ENCODE measurements at places on chromosomes 6 and 20.

DNA sequence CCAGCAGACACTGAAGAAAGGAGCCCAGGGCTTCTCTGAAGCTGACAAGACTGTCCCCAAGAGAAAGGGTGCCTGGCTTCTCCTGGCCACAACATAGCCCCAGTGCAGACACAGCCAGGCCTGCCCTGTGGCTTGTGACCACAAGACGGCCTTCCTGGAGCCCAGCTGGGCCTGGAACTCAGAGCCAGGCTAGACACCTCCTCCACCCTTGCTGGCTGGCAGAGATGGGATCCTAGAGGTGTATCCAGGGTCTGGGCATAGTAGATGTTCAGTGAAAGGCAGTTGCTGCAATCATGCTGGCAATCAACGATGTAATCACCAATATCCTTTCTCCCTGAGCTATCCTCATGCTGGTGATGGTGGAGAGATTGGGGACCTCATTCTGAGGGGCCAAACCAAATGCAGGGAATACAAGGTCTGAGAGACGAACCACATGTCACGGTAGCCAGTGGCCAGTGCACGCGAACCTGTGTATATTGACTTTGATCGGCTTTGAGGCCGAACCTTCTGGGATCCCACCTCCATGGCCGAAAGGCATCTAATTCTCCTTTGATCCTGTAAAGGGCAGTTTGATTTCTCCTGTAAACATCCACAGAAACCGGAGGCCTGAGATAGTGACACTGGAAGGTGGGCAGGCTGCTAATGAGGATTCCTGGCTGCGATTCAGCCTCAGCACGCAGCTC, 115.2 kb downstream of the PSMB1 start:
- no peak for DNase-seq

- DNase-seq: no peak
Measured at GRCh38 chr20:46332373-46333160, 24.3 kb upstream of the CDH22 start.

DNA sequence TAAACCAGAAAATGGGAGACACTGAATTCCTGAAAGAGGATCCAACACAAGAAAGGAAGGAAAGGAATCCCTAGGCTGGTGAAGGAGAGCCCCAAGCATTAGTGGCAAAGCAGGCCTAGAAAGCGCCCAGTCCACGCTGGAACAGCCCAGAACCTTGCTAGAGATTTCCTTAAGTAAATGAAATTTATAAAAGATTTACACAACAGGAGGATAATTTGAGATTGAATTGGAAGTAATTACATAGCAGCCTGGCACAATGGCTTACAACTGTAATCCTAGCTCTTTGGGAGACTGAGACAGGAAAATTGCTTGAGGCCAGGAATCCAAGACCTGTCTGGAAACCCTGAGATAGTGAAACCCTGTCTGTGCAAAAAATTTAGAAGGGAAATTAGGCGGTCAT, 26.8 kb upstream of the C20orf144 start:
- DNase-seq: no peak

GRCh38 chr20:34941226-34941625, 14.4 kb downstream of the GSS start:
- DNase-seq: no peak

GRCh38 chr20:44309763-44310663, 989 bp downstream of the FITM2 start:
- DNase-seq: no peak

GRCh38 chr6:108592371-108593337, 31.9 kb downstream of the FOXO3 start:
- DNase-seq: no peak

GRCh38 chr20:62030834-62031434, 34.7 kb downstream of the TAF4 start:
- DNase-seq: no peak

DNA sequence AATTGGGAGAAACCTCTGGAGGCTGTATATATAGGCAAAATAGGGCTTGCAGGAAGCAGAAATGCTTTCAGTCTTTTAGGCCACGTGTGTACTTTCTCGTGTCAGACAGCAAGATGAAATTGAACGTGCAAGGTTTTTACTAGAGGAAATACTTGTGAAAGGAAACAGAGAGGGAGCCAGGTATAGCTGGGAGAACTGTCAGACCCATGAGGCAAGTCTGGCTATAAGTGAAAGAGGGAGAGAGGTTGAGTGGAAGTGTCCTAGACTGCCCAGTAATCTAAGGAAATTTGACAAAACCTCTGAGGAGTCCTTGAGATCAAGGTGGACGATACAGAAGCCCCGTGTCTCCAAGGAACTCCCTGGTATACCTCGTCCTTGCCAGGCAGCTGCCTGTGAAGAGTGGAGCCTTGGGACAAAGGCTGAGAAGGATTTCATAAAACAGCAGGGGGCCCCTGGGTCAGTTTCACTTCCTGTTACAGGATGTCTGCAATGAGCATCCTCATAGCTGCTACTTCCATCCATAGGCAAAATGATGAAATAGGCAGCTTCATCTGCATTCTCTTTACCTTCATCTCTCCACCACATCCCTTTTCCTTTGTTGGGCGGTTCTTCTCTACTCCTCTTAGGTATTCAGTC, 114.4 kb upstream of the MAP3K7 start:
- DNase-seq: no peak

GRCh38 chr6:155341130-155341828, 27.0 kb upstream of the TFB1M start:
- DNase-seq: no peak

DNA sequence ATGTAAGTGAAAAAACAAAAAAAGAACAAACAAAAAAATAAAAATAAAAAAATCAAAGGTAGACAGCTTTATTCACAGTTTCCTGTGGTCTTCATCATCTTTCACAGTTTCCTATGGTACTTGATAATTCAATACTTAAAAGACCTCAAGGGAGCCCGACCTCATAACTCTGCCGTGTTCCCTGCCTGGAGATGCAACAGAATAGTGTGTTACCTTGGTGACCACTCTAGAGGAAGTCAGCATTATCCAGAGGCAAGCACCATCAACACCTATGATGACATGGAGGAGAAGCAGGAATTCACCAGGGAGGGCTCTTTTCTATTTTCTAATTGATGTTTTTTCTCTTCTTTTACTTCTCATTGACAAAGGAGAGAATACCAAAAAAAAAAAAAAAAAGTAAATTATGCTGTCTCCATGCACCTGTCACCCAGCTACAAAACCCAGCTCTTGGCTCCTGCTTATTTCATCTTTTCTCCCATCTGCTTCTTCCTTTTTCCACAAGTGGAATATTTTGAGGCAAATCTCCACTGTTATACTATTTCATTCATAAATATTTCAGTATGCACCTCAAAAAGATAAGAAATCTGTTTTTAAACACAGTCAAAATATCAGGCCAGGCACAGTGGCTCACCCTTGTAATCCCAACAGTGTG, 95.8 kb upstream of the STXBP5 start:
- DNase-seq: no peak

DNA sequence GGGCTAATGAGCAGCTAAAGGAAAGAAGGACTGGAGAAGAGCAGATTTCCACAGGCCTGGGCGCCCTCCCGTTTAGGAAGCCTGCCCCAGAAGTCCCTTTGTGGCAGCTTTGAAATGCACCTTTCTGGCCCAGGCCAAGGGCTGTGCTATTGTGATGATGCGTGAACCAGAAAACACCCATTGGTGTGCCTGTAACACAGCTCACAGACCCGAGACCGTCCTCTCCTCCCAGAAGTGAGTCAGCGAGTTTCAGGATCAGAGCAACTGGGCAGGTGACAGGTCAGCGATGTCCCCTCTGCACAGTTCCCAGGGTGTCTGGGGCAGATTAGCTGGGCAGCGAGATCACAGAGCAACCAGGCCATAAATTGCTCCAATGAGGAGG, 71.9 kb upstream of the SULF2 start:
- DNase-seq: no peak

- no peak for DNase-seq
Measured at GRCh38 chr6:105344881-105345370, 58.0 kb downstream of the PREP start.

DNA sequence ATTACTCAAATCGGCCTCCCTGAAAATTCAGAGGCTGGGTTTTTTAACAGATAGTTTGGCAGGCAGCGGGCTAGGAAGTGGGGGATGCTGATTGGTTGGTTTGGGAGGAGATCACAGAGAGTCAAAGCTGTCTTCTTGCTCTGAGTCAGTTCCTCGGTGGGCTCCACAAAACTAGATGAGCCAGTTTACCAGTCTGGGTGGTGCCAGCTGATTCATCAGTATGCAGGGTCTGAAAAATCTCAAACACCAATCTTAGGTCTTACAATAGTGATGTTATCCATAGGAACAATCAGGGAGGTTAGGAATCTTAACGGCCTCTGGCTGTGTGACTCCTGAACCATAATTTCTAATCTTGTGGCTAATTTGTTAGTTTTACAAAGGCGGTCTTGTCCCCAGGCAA, 190.7 kb downstream of the C6orf118 start:
- DNase-seq: no peak

GRCh38 chr6:93550551-93551276, 131.4 kb upstream of the EPHA7 start:
- no peak for DNase-seq

DNA sequence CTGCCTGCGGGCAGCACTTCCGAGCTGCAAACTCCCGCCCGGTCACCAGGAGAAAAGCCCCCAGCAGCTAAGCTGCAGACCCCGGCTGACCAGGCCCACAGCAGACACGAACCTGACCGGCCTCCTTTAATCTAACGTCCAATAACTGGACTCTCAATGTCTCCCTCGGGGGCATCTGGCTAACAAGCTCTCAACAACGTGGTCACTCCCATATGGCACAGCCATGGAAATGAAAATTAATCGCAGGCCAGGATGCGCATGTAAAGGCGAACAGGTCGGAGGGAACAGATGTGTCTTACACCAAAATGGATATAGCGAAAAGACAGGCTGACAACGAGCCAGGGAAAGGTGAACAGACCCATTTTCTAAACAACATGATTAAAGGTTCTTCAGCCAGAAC, 44.4 kb upstream of the SMOC2 start:
- no peak for DNase-seq

GRCh38 chr6:29764422-29765196, 41.4 kb downstream of the HLA-F start:
- DNase-seq: no peak

- DNase-seq: no peak
Measured at GRCh38 chr20:24853916-24854315, 95.2 kb upstream of the CST7 start.

GRCh38 chr6:66568271-66568670, 861.2 kb upstream of the EYS start:
- DNase-seq: no peak

DNA sequence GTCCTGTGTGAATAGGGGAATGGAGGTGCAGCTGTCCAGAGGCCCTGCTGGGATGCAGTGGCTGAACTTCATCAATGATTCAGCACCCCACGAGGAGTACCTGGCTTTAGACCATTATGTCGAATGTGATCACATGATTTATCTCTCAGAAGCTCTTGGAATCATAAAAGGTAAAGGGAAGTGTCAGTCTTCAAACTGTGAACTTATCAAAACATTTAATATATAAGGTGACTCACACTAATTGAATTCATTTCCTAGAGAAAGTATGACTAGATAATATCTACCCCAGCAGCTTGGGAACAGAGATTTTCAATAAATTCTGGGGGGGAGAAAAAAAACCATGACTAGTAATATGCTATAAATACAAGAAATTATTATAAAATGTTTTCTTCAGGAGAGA, 29.5 kb downstream of the ALDH8A1 start:
- DNase-seq: no peak

DNA sequence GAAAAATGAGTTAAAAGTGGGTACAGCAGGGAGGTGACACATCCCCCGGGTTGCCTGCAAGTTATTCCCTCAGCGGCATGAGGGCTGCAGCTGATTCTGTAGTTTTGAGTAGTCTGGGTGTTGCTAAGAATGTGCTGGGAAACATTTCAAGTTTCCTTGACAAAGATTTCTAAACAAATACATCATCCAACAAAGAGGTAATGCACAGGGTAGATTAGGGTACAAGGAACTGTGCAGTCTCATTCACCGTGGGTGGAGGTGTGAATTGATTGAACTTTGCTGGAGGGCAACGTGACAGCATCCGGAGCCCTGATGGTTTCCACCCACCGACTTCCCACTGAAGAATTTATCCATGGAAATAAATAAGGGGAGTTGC, 21.8 kb downstream of the CASS4 start:
- DNase-seq: no peak

- DNase-seq: no peak
Measured at GRCh38 chr6:135823851-135824250, 27.6 kb upstream of the PDE7B start.

DNA sequence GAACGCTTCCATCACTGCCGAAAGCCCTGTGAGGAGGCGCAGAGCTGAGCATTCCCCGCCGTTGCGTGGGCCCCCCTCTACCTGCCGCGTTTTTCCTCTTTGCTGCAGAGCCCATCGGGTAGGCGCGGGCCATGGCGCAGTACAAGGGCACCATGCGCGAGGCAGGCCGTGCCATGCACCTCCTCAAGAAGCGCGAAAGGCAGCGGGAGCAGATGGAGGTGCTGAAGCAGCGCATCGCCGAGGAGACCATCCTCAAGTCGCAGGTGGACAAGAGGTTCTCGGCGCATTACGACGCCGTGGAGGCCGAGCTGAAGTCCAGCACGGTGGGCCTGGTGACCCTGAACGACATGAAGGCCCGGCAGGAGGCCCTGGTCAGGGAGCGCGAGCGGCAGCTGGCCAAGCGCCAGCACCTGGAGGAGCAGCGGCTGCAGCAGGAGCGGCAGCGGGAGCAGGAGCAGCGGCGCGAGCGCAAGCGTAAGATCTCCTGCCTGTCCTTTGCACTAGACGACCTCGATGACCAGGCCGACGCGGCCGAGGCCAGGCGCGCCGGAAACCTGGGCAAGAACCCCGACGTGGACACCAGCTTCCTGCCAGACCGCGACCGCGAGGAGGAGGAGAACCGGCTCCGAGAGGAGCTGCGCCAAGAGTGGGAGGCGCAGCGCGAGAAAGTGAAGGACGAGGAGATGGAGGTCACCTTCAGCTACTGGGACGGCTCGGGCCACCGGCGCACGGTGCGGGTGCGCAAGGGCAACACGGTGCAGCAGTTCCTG, 693 bp downstream of the FAM50B start:
- DNase-seq: no peak

DNA sequence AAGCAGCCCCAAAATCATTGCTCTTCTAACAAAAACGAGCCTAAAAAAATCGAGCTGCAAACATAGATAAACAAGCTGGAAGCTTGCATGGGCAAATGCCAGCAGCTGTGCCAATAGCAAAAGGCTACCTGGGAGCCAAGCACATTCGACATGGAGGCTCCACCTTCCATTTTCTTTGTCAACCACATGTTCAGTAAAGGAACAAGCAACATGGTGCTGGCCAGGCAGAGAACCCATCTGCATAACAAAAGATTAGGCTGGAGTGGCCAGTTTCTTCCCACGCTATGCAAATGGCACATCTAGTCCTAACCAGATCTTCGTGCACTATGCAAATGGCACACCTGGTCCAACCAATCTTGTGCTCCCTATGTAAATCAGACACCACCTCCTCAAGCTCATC, 110.5 kb downstream of the KIF16B start:
- no peak for DNase-seq
